ENCODE measurements at places on chromosomes 1 and 21.
A peak's percentile ranks its signal among the peaks of the same experiment; 100 is the strongest.

GRCh38 chr1:230906226-230906625 lies 37.9 kb upstream of the C1orf198 start:
- no peak for DNase-seq

- no peak for DNase-seq
These were observed 101.8 kb downstream of the TNR start for GRCh38 chr1:175641633-175642032.

DNA sequence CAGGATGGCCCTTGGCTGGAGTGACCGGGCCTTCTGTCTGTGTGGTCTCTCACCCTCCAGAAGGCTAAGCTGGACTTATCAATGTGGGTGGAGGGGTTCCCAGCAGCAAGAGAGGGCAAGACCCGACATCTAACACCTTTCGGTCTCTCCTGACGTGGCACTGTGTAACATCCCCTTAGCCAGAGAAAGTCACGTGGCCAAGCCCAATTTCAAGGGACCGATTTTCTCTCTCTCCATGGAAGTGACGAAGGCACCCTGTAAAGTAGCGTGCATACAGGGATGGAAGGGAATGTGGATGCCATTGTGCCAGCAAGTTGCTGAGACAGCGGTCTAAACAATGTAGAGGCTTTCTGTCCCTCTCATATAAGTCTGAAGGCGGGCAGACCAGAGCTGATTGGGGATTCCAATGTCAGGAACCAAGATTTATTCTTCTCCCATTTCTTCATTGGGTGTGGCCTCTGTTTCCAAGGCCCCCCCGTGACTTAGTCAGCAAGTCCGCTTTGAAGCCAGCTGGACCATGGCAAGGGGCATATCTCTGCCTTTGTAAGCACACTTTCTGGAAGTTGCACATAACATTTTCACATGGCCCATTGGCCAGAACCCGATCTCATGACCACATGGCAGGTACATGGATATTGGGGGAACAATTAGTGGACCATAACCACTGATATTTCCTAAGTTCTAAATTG lies 12.5 kb downstream of the MX1 start:
- no peak for DNase-seq

DNA sequence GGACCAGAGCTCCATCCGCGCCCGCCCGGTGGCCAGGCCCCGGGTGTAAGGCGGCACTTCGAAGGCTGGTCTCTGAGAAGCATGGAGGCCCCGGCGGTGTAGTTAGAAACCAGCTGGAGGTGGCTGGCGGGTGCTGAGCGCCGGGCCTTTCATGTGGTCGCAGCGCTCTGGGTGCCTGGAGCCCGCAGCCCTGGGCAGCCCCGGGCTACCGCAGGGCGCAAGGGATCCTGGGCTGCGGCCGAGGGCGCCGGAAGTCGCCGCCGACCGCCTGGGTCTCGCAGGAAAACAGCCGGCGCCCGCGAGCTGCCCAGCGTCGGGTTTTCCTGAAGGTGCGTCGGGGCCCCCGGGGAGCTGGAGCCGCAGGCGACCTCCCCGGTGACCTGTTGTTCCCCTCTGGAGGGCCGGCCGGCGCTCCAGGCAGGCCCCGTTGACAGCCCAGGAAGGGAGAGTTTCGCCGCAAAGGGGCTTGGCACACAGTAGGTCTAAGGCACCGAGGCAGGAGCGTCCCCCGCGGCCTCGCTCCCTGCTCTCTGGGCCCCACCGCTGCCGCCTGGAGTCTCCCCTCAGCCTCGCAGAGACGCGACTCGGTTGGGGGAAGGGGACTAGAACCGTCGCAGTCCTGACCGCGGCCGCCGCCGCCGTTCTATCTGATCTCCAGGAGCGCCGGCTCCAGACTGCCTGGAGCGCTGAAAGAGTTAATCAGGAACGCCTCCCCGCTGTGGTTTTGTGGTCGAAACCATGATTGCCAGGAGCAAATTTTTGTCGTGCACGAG lies 2.7 kb downstream of the GRHL3 start:
- DNase-seq, result peak; percentile 75

DNA sequence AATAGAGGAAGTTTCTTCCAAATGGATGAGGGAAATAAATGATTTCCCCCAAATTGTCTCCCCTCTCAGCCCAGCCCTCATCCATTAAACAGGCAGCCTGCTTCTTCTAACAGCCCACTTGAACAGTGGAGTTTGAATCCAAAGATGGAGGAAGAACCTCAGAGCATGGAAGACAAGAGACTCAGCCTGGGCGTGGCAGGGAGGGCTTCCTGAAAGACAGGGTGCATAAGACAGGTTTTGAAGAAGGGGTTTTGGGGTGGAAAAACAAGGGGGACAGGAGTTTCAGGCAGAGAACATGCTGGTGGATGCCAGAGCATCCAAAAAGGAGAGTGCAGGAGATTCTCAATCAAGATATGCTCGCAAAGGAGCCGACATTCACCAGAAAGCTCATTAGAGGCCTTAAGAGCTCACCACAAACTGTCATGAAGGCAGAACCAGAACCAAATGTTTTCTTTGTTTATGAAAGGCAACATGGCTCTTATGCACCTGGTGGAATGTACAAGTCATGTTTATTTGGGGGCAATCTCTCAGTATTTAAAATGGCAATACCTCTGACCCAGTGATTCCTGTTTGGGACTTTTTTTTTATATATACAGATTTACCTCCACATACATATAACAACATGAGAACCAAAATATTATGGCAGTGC lies 26.5 kb upstream of the TSPEAR start:
- DNase-seq, result no peak

DNA sequence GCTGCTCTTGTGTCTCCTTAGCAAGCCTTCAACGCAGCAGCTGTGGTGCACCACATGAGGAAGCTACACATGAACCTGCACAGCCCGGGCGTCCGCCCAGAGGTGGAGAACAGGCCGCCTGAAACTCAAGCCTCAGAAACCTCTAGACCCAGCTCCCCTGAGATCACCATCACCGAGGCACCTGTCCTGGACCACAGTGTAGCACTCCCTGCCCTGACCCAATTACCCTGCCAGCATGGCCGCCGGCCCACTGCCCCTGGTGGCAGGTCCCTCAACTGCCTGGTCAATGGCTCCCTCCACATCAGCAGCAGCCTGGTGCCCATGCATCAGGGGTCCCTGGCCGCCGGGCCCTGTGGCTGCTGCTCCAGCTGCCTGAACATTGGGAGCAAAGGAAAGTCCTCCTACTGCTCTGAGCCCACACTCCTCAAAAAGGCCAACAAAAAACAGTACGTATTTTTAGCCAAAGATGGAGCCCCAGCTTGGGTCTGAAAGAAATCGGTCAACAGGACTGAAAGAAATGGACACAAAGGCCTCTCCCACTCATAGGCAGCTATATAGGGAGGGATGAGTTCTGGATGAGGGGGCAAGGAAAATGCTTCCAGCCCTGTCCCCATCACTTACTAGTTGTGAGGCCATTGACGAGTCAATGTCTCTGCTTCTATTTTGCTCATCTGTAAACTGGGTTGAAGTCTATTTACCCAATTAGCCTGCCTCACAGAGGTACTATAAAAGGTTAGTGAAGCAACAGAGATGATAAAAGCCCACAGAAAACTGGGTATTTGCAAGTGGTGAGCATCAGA lies 28.5 kb downstream of the CAMK1G start:
- DNase-seq, result no peak

DNA sequence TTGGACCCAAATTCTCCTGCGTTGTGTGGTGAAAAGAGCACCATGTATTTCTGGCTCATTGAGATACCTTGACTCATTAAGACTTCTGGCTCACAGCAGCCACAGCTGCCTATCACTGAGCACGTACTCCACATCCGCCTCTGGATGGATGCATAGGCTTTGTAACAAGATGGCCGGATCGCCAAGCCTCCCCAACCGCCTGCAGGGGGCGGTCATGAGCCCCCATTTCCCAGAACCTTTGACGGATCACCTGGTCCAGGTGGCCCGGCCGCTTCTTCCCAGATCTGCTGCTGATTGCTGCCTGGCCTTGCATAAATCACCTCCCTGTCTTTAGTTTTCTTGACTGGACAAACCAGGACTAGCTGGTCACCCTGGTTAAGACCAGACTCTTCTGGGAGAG lies 156.5 kb upstream of the KLHDC7A start:
- DNase-seq, result no peak

- no peak for DNase-seq
These were observed 20.2 kb downstream of the NFYC start for GRCh38 chr1:40711465-40712404.

GRCh38 chr1:40593449-40594186 lies 62.2 kb downstream of the ZNF684 start:
- DNase-seq, result no peak

GRCh38 chr1:227378181-227378580 lies 59.9 kb upstream of the CDC42BPA start:
- no peak for DNase-seq

DNA sequence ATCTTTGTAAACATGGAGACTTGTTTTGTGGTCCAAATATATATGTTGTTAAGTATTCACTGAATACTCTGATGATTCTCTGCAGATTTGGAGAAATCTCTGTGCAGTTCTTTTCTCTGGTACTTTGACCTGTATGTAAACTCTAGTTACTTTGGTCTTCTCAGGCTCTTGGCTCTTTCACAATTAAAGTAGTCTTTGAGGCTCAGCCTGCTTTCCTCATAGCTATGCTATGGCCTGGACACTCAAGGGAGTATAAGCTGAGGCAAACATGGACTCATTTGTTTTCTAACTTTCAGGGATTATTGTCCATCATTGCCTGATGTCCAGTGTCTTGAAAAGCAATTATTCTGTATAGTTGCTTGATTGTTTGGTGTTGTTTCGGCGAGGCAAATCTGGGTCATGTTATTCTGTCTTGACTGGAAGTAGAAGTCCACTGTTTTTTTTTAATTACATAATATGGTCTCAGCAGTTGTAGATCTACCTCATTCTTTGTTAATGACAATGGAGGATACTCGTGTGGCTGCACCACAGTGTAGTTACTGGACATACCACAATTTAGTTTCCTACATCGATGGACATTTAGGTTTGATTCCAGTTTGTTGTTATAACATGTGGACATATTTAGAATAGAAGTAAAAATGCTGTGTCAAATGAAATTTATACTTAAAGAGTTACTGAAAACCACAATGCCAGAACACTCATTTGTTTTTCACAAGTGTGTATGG lies 9.2 kb downstream of the PTBP2 start:
- DNase-seq, result no peak

- no peak for DNase-seq
These were observed 49.3 kb downstream of the LPGAT1 start for GRCh38 chr1:211781260-211781659.

DNA sequence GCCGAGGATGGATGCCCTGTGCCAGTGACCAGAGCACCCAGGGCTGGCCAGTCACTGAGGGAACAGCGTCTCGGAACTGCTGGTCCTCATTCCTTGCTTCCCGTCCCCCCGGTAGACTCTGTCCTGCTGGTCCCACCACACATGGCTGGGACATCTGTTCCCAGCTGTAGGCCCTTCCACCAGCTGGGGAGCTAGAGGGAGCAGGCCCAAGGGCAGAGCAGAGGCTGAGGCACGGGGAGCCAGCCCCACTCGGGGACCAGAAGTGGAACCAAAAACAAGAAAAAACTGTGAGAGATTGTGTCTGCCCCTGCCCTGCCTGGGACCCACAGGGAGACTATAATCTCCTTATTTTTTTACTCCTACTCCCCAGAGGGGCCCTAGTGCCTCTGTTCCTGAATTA lies 23.8 kb downstream of the ATP8B2 start:
- DNase-seq, result no peak
